ENCODE measurements at places on chromosomes 12 and 14.

DNA sequence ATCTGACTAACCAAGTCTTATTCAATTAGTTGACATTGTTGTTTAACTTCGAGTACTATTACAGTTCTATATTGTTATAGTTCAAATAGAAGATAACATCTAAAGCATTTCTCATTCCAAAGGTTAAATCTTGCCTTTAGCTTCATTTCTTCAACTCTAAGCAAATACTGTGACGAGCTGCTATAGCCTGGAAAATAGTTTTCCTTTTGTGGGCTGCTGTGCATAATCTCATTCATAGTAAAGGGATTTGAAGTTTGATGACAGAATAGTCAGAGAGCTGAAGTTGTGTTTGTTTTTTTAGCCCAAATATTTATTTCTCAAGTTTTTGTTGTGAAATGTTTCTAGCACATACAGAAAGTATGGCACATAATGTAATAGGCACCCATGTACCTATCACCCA is 13.4 kb downstream of the PSEN1 start:
- no peak for DNase-seq

DNA sequence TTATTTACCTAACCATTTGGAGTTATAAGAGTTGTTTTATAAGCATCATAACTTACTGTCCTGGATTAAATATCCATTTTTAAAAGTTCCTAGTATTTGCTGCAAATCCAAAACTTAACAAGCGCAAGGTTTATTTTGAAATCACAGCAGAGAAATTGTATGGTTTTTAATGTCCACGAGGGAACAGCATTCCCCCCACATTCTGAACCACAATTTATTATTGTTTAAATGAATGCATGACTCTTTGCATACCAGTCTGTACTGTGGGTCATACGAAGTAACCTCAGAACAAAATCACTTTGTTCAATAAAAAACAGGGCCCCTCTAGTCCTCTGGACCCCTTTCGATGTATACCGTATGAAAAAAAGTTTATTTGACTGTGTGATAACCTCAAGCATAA is 75.9 kb downstream of the DACT1 start:
- no peak for DNase-seq

DNA sequence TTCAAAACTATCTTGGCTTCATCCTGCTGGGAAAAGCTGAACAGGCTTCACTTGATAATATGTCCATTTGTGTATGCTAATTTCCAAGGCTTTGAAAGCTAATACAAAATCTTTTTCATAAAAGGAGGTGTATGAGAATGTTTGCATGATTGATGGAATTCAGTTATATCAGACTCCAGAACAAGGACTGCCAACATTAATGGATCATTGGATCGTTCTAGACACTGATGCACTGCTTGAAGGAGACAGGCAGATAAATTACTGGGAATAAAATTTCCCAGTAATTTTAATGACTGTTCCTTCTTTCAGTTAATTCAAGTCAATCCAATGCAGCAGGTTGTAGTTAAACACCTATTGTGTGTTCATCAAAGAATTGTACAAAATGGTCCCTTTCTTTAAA is 466 bp downstream of the GPRC5D start:
- no peak for DNase-seq

GRCh38 chr12:23472329-23472971 is 477.0 kb downstream of the SOX5 start:
- no peak for DNase-seq

DNA sequence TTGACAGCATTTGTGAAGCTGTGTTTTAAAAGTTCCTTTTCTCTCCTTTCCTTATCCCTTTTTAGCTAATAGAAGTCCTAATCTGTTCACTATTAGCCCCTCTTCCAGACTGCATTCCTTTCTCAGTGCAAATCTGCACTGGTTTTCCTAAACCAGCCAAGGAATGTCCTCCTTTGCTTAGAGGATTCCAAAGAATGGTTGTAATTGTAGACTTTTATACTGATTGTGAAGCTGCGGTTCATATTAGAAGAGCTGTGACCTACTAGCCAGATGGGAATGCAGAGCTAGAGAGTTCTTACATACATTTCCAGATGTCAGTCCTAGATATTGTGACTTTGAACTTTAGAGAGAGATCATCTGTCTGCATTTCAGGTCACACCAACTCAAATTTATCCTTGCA is 79.8 kb downstream of the MYRFL start:
- no peak for DNase-seq

GRCh38 chr14:95979339-95980042 is 59.7 kb upstream of the C14orf132 start:
- DNase-seq: no peak

DNA sequence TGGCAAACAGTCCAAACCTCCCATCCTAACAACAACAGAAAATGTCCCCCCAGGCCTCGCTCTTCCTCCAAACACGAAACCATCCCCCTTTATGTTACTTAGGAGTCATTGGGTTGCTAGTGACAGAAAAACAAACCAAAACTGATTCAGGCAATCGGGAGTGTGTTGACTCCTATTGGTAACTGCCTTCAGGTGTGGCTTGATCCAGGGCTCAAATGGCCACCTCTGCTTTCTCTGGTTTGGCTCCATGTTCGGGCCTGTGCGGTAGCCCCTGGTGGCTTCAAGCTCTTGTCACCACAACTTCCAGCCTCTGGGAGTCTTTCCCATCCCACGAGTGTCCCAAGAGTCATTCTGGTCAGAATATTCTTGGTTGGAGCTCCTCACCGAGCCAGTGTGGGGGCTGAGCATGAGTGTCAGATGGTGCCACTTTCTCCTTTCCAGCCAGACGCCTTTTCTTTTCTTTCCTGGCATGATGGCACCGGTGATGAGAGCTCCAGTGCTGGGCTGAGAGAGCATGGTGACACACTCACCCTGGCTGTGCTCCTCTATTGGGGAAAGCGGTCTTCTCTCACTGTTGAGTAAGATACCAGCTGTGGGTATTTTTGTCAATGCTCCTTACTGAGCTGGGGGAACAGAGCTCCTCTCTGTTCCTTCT is 38.6 kb downstream of the NOC4L start:
- DNase-seq: no peak

DNA sequence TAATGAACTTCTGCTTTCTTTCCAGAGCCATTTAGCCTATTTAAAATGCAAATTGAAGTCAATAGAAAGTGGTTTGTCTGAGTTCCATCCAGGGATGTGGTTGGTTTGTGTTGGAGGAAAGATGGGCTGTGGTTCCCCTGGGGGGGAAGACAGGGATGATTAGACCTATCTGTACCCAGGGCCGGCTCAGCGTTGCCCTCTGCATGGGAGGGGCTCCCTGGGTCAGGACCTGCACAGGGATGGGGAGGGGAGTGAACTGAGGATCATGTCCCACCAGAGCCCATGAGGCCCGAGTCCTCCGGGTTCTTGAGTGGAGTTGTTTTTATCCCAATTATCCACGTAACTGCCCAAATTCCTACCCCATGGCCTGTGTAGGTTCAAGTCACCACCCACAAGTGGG is 76.9 kb upstream of the SFSWAP start:
- no peak for DNase-seq

DNA sequence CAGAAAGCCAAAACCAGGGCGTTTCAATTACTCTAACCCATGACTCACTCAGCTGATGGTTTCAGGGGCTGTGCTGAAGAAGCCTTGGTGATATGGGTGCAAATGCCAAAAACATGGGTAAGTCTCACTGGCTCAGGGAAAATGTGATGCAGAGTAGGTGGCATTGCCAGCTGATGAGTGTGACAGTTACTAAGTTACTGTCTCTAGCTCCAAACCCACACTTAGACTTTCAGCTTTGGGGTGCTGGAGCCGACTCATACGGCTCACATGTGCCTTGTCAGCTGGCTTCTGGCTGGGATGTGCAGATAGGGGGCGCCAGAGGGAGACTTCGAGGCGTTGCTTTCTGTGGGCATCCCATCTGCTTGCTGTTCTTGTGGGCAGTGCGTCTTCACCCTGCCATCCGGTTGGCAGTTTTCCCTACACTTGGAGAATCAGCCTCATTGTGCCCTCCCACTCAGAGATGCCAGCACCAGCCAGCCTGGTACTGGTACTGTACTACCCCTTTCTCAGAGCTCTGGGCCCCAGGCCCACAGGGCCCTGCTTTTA is 11.1 kb upstream of the KRT7 start:
- no peak for DNase-seq

DNA sequence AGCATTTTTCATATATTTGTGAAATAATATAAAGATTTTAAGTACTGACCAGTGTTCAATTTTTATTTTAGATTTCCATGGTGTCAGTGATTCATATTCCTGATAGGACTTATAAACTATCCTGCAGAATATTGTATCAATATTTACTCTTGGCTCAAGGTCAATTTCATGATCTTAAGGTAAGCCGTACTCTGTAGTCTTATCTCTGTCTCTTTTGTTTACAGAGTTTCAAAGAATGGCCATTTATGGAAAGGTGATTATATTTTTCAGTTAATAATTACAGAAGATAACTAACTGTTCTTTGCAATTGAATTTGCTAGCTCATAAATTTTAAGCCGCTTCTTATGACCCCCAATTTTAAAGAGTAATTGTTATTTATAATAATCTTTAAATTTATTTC is 27.9 kb downstream of the CGRRF1 start:
- no peak for DNase-seq

- no peak for DNase-seq
These were observed 467.2 kb downstream of the MED13L start for GRCh38 chr12:115810122-115810901.

- no peak for DNase-seq
These were observed 178.3 kb downstream of the NUAK1 start for GRCh38 chr12:105960319-105961083.

- DNase-seq: no peak
These were observed 707.8 kb downstream of the FLRT2 start for GRCh38 chr14:86237733-86238132.

DNA sequence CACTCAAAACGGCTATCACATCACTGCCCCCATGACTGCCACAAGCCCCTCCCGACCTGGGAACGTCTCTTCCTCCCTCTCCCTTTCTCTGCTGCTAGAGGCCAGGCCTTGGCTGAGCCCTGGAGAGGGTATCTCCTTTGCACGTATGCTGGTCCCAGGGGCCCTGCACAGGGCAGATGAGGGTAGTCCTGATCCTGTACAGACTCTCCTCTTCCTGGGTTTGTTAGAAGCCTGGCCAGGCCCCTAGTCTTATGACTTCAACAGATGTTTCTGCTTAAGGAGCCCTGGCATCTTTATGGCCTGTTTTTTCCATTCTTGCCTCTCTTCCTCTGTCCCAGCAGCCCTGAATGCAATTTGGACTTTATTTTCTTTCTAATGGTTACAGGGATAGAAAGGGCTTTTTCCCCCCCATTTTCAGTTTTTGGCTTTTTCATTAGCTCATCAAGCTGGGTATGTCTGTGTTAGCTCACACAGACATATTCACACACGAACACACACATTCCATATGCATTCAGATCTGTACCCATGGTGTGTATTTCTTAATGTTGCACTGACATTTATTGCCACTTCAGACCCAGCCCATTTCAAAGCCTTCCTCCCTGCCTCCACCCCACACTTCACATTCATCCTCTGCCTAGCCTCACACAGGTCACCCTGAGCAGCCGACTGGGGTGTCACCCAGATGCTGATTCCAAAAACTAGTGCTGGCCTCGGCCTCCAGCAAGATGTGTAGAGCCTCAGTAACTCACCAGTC is 203.2 kb downstream of the ZFP36L1 start:
- no peak for DNase-seq

DNA sequence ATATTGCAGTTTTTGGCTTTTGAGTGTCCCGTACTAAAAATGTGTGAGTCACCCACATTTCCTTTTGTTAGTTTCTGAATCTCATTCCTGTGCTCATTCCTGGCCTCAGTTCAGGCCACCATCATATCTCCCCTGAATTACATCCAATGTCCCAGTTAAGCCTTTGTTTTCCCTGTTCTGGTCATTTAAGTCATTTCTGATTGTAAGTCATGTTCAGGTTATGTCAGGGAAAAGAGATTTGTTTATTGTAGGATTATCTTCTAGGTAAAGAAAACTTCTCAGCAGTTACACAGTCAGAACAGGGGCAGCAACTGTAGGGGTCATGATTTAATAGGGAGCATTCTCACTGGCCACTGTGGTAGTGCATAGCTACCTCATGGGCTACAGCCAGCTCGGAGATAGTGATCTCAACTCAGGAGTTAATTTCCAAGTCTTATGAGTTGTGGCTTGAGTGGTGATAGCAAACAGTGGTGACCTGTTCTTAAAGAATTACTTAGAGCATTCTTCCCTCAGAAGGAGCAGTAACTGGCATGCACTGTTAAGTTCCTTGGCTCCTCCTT is 6.7 kb downstream of the DDX47 start:
- DNase-seq: no peak

DNA sequence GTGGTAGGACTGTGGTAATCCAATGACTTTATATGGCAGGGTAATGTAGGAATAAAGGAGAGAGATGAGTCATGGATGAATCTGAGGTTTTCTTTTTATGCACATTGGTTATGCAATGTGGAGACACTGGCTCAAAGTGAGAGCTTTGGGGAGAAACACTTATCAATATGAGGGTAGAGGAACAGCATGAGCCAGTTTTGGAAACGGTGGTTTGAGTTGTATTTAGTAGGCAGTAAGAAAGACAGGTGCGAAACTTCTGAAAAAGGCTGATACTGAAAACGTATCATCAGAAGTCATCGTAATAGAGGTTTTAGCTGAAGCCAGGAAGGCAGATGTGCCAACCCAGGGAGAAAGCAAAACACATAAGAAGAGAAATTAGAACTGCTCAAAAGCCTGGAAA is 854.8 kb upstream of the SEL1L start:
- DNase-seq: no peak

GRCh38 chr14:67265131-67265530 is 23.9 kb downstream of the PALS1 start:
- DNase-seq: no peak

GRCh38 chr12:46524778-46525177 is 152.2 kb upstream of the SLC38A2 start:
- DNase-seq: no peak

GRCh38 chr12:92229381-92229780 is 83.7 kb upstream of the BTG1 start:
- DNase-seq: no peak

DNA sequence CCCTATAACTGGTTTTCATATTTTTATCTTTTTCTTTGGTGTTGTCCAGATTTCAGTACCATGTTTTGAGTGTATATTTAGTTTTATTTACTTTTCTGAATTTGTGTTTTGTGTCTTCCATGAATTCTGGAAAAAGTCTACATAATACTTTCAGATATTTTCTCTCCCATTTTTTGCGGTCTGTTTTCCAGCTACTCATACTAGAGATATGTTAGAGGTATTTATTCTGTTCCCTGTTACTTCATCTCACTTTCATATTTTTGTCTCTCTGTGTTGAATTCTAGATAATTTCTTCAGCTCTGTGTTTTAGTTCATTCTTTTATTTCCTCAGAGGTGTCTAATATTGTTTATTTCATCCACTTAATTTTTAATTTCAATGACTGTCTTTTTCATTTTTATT is 74.2 kb downstream of the IFT81 start:
- DNase-seq: no peak
